Kidney capillary endothelial cell (primary cell): ENCODE measurements at places on chromosomes 7 and 10.

GRCh38 chr7:129332254-129333035 is 101.8 kb upstream of the STRIP2 start:
- peak; percentile 56 for DNase-seq

- no peak for DNase-seq
Measured at GRCh38 chr7:142838461-142839213, 16.2 kb upstream of the EPHB6 start.

GRCh38 chr10:75470901-75471300 is 39.5 kb downstream of the LRMDA start:
- DNase-seq: no peak

DNA sequence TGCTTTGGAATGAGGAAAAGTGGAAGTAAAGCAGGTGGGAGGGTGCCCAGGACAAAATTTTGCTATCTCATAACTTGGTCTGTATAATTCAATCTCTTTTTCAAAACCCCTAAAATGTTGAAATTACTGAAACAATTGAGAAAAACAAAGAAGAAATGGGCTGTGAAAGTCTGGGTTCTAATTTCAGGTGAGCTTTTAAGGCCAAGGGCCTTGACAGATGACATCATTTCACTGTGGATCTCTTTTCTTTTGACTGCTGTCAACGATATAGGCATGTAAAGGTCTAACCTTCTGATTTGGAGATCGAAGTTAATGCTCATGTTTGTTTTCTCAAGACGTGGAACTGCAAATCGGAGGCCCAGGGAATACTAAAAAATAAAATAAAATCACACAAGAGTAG is 127.8 kb downstream of the ITGA8 start:
- no peak for DNase-seq
